ENCODE measurements at places on chromosomes 6 and 20. TPM values are rescaled to one million over a fixed set of nuclear protein-coding genes. Genes with fewer than 3 reads are reported as not detected.

DNA sequence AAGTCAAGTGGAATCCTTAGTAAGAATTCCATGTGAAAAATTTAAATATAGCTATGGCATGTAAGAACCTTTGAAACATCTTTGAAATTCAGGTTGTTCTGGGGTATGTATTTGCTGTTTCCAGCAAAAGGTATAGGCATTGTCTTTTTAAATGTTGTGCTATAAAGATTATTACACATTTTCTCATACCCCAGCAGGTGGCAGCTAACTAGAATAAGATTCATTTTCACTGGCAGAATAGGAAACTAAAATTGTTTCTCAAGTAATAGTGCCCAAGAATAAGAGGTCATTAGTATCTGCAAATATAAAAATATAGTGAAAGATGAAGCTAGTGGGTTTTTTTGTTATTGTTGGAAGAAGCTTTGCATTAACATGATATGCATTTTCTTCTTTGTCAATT, 1.8 kb downstream of the GRIK2 start:
- H3K27me3 ChIP-seq: peaks cover 62% of the 10 kb centered on the region
- H3K4me1 ChIP-seq: peaks cover 26% of the 10 kb centered on the region
- H3K36me3 ChIP-seq: no peaks in the 10 kb centered on the region
- no peak for DNase-seq
- no peak overlapping the region for H3K27ac ChIP-seq
- no peak overlapping the region for H3K4me3 ChIP-seq

RAB44 gene
- total RNA-seq: 0.16 TPM

KIAA0408 gene
- total RNA-seq: 1.7 TPM

DNA sequence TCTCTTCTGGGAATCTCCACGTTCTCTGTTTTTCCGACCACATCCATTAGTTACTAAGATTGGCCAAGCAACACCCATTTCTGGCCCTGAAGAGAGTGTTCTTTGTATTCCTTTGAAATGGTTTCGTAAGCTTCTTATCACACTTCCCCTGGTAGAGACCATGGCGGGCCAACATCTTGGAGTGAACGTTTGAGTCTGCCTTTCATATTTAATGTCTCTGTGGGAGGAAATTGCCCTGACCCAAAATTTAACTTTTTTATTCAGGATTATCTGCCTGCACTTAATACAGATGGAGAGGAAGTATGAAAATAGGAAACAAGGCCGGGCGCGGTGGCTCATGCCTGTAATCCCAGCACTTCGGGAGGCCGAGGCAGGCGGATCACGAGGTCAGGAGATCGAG, 177.0 kb upstream of the SNX9 start:
- no peak for DNase-seq
- no peak overlapping the region for H3K27ac ChIP-seq
- no peaks in the 10 kb centered on the region for H3K27me3 ChIP-seq
- no peak overlapping the region for H3K4me3 ChIP-seq

DNA sequence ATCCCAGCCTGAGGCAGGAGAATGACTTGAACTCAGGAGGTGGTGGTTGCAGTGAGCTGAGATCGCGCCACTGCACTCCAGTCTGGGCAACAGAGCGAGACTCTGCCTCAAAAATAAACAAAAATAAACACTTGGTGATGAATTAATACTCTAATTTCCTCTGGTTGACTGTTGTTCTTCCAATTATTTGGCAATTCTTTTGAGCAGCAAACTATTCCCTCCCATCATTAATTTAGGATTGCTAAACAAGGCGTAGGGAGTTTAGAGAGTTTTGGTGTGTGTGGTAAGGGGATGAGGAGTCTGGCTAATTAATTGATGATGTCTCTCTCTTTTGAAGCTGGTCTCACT, 2.7 kb upstream of the ID1 start:
- H3K27ac ChIP-seq: peak overlapping the region; percentile 59
- no peaks in the 10 kb centered on the region for H3K36me3 ChIP-seq
- H3K4me1 ChIP-seq: peaks cover 39% of the 10 kb centered on the region
- H3K27me3 ChIP-seq: no peaks in the 10 kb centered on the region
- no peak overlapping the region for H3K4me3 ChIP-seq
- no peak for DNase-seq

GRCh38 chr20:45611054-45611453, 18.5 kb upstream of the WFDC10A start:
- no peaks in the 10 kb centered on the region for H3K27me3 ChIP-seq
- no peaks in the 10 kb centered on the region for H3K4me1 ChIP-seq
- no peaks in the 10 kb centered on the region for H3K36me3 ChIP-seq
- no peak overlapping the region for H3K27ac ChIP-seq
- no peak for DNase-seq

All from suprapubic skin (tissue), 4 donors.